ENCODE measurements at places on chromosomes 6 and 20.

DNA sequence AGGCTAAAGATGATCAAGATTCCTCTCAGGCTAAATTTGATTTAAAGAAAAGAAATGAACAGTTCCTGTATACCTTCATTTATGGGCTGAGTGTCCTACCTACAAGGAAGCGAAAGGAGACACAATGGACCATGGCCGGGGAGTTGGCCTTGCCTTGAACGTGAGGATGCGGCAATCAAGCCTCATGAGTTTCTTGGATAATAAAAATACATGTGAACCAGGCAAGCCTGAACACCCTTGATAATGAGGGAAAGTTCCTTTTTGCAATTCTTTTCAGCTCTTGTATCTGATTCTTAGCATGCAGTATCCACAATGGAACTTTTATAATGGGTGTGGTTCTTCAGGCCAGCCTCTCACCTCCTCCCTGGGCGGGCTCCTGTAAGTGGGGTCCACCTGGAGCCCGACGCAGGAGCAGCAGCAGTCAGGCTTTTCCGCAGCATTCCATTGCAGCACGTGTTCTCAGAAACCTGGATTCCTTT is 83.8 kb downstream of the RNASET2 start:
- ATAC-seq: no peak

GRCh38 chr20:48805286-48805685 is 22.5 kb downstream of the PREX1 start:
- ATAC-seq: no peak

GRCh38 chr6:28695715-28696114 is 170.0 kb downstream of the GPX5 start:
- ATAC-seq: no peak

- ATAC-seq: no peak
These were observed 42.6 kb downstream of the NCOA3 start for GRCh38 chr20:47544240-47544639.

DNA sequence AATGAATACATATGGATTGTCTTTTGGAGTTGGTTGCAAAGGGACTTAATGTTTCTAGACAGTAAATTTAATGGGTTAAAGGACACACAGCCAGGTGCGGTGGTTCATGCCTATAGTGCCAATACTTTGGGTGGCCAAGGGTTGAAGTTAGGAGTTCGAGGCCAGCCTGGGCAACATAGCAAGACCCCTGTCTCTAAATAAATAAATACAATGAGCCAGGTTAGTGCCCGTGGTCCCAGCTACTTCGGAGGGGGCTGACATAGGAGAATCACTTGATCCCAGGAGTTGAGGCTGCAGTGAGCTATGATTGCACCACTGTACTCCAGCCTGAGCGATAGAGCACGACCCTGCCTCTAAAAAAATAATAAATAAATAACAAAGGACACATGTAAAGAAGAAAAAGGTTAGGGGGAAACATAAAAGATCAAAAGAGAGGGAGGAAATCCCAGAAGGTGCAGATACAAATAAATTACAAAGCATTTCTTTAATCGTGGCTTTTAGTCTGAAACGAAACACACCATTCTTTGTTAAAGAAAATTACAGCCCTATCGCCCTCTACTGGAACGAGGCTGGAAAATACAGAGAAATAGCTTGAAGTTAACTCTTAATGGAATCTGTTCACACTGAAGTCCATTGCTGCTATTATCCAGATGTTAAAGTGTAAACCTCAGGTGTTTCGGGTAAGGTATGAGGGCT is 42.6 kb upstream of the SCML4 start:
- ATAC-seq: no peak

GRCh38 chr20:13554076-13554475 is 84.7 kb downstream of the TASP1 start:
- ATAC-seq: no peak

GRCh38 chr6:37566111-37566949 is 66.6 kb upstream of the CCDC167 start:
- ATAC-seq: peak; percentile 81

GRCh38 chr20:35731469-35731788 is 10.6 kb downstream of the RBM39 start:
- ATAC-seq: no peak

DNA sequence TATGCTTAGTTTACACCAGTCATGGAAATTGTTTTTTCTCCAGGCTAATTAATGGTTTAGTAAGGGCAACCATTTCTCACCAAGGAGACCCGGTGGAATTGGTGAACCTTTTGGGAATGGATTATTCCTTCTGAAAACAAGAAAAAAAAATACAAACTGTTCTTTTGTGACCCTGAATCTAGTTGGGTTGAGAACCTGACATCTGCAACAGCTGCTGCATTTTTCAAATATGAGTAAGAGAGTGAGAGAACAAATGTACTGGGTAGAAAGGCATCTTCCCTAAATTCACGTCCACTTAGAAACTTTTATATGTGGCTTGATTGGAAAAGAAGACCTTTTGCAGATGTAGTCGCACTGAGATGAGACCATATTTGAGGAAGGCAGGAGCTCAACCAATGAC is 553.4 kb upstream of the EPHA7 start:
- ATAC-seq: no peak

- no peak for ATAC-seq
These were observed 28.7 kb downstream of the RNF144B start for GRCh38 chr6:18415671-18416340.

- ATAC-seq: no peak
These were observed 446.0 kb upstream of the IMPG1 start for GRCh38 chr6:76518443-76518842.

GRCh38 chr6:74631564-74631963 is 574.3 kb downstream of the COL12A1 start:
- ATAC-seq: no peak

GRCh38 chr6:170134031-170134470 is 156.8 kb downstream of the DLL1 start:
- no peak for ATAC-seq

GRCh38 chr6:79600313-79600712 is 30.8 kb upstream of the SH3BGRL2 start:
- no peak for ATAC-seq

DNA sequence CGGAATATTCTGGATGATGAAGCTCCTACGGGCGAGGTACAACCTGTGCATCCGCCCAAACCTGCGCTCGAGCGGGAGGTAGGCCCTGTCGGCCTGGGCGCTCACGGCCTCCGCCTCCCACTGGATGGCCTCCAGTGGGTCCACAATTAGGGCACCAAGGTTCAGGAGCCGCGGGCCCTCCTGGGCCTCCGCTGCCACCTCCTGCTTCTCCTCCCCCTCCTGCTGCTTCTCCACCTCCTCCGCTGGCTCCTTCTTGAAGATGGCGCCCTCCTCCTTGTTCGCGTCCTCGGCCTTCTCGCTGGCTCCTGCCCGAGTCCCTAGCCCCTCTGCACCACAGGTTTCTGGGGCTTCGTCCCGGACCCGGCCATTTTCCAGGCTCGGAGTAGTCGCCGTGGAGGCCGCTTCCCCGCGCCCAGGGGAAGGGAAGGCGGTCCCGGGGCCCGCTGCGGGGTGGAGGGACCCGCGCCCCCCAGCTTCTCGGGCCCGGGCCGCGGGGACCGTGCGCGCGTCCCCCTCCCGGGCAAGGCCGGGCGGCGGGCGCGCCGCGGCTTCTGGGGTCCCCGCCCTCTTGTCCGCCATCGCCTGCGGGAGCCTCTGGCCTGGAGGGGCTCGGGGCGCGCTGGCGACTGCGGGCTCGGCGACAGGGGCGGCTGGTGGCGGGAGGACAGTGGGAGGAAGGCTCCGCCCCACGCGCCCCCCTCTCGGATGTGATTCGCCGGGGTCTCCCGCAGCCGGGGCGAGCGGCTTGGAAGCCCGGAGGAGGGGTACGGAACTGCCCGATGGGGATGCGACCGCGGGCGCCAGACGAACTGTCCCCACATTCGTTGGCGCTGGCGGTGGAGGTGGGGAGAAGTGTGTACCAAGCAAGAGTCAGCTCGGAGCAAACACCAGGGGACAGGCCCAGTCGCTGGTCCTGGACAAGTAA is 17.6 kb downstream of the PLAGL2 start:
- ATAC-seq: peak; percentile 64

GRCh38 chr20:51423810-51424209 is 118.7 kb downstream of the NFATC2 start:
- ATAC-seq: no peak

DNA sequence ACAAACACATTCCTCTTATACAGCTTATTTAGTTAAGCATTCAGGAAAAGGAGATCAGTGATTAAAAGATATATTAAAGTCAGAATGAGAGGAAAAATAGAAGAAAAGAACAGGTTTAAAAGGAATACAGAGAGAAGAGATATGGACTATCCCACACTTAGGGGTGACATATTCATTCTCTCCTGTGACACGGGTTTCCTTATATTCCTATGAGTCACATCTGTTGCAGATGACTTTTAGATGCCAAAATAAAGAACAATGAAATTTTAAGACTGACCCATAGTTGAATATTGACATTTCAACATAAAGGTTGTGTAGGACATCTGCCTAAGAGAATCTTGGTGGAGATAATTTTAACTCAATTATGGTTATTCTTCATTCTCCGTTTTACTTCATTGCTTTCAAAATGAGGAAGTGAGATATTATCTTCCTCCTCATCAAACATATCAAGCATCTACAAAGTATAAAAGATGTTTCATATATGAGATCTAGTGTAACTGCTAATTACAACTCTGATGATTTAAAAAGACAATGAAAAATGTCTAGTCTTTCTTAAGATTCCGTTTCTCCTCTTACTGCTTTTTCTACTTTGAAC is 1336.7 kb upstream of the CITED2 start:
- ATAC-seq: no peak

- ATAC-seq: no peak
These were observed 197.5 kb downstream of the ISM1 start for GRCh38 chr20:13418263-13419229.
